Endothelial cell of umbilical vein (primary cell): ENCODE measurements at places on chromosomes 5 and 9. TPM values are rescaled to one million over a fixed set of nuclear protein-coding genes. Genes with fewer than 3 reads are reported as not detected.

The RPL35 gene
- total RNA-seq: 1,181 and 1,230 TPM in 2 replicates

The RNF224 gene
- total RNA-seq: not detected in 2 replicates

The N4BP3 gene
- 38.2 and 40.3 TPM in 2 replicates for total RNA-seq

The GRM6 gene
- not detected in 2 replicates for total RNA-seq

The FCN1 gene
- total RNA-seq: not detected in 2 replicates

The POLR3G gene
- 15.0 and 16.7 TPM in 2 replicates for total RNA-seq

The IFNK gene
- total RNA-seq: not detected in 2 replicates

The CORO2A gene
- total RNA-seq: 0.30 and 0.53 TPM in 2 replicates

The GNAQ gene
- total RNA-seq: 61.8 and 67.3 TPM in 2 replicates

The ROR2 gene
- total RNA-seq: not detected in 2 replicates

The GRXCR2 gene
- total RNA-seq: not detected in 2 replicates

The TUSC1 gene
- total RNA-seq: 12.1 TPM in 2 replicates

The ITGA1 gene
- 1.9 and 3.3 TPM in 2 replicates for total RNA-seq

The IFNE gene
- total RNA-seq: 1.4 and 1.8 TPM in 2 replicates

The IFNA8 gene
- total RNA-seq: not detected in 2 replicates

The SPATA31E1 gene
- total RNA-seq: not detected in 2 replicates

The GGTA1 gene
- not detected in 2 replicates for total RNA-seq

The CAVIN4 gene
- total RNA-seq: 2.5 and 3.1 TPM in 2 replicates

The PTTG1 gene
- 139 and 140 TPM in 2 replicates for total RNA-seq

The SLC34A3 gene
- total RNA-seq: not detected in 2 replicates

The GPBP1 gene
- 48.2 and 57.4 TPM in 2 replicates for total RNA-seq

The ATG12 gene
- 50.3 and 62.0 TPM in 2 replicates for total RNA-seq

The ENG gene
- total RNA-seq: 688 and 728 TPM in 2 replicates
